ENCODE measurements at places on chromosomes 6 and 20.

DNA sequence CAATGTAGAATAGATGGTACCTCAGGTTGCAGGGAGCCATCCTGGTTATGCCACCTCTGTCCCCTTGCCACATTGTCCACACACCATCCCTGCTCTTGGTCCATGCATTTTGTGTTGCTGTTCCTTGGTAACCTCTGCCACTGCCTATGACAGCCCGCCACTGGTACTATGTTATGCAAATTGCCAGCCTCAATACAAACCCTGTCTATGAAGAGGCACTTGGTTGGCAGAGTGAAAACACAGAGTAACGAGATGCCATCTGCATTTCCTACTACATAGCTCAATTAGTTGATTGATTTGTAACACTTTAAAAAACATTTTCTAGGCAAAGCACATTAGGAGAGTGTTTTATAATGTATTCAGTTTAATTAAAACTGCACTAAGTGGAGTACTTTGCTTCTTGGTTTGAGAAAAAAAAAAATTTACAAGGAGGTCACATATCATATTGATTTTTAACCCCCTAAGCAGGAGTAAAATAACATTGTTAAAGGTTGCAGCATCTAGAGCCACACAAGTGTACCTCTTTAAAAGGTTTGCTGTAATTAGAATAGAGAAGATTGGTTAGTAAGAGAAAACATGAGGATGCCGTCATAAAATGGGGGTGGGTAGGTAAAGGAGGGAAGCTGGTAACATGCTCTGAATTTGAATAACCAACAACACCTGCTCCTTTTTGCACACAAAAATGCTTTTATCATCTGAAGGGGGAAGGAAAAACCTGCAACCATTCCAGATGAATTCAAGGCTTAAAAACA lies 817.1 kb downstream of the KIF16B start:
- DNase-seq = no peak

DNA sequence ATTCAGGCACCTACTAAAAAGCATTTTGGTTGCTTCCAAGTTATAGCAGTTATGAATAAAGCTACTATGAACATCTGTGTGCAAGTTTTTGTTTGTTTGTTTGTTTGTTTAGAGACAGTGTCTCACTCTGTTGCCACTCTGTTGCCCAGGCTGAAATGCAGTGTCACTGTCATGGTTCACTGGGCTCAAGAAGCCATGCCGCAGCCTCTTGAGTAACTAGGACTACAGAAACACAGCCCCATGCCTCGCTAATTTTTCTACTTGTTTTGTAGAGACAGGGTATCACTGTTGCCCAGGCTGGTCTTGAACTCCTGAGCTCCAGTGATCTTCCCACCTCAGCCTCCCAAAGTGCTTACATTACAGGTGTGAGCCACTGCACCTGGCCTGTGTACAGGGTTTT lies 795.9 kb downstream of the EPHA7 start:
- no peak for DNase-seq

GRCh38 chr6:5278565-5279120 lies 17.3 kb downstream of the FARS2 start:
- DNase-seq = no peak

DNA sequence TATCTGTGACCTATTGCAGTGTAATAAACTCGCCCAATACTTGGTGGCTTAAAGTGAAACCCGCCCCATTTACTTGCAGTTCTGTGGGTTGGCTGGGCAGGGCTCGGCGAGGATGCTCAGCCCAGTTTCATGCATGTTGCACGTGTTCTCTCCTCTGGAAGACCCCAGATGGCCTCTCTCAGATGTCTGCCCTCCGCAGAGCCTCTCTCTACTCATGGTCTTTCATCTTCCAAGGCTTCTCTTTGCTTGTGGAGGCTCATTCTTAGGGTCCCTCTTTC lies 251.4 kb downstream of the SOD2 start:
- DNase-seq = no peak
